KG1 (cell line): ENCODE measurements at places on chromosomes 12 and 14.

- DNase-seq = no peak
These were observed 1.5 kb downstream of the RFLNA start for GRCh38 chr12:124296295-124296915.

- DNase-seq = no peak
These were observed 25.7 kb downstream of the PPP1CC start for GRCh38 chr12:110717037-110717436.

DNA sequence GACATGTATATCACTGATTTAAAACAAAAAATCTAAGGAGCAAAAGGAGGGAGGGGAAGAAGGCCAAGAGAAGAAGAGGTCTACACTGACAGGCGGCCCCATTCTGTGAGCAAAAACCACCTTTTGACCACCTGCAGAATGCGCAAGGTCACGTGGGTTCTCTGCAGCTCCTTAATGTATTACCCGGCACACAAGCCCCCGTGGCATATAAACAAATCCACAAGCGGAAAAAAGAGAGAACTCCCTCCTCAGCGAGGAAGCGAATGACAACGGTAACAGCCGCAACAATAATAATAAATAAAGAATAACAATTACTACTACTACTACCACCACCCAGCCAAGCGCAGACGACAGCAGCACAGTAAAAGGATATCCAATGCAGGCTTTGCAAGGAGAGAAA lies 1.3 kb downstream of the KSR2 start:
- no peak for DNase-seq

GRCh38 chr14:96653597-96653996 lies 143.6 kb upstream of the VRK1 start:
- no peak for DNase-seq

DNA sequence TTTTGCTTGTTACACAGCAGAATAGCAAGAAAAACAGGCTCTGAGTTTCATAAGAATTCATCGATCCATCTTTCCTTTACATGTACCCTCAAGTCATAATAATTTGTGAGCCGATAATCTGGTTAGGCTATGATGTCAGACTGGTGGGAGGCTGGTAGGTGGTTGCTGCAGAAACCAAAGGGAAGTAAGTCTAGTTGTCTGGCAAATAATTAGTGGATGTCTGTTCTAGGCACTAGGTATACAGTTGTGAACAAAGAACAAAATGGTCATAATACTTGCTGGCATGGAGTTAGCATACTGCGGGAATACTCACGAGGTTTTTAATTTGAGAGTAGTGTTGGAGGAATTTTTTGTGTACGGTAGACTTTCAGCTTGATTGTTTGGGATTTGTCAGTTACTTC lies 8.8 kb downstream of the SUSD6 start:
- DNase-seq = no peak

DNA sequence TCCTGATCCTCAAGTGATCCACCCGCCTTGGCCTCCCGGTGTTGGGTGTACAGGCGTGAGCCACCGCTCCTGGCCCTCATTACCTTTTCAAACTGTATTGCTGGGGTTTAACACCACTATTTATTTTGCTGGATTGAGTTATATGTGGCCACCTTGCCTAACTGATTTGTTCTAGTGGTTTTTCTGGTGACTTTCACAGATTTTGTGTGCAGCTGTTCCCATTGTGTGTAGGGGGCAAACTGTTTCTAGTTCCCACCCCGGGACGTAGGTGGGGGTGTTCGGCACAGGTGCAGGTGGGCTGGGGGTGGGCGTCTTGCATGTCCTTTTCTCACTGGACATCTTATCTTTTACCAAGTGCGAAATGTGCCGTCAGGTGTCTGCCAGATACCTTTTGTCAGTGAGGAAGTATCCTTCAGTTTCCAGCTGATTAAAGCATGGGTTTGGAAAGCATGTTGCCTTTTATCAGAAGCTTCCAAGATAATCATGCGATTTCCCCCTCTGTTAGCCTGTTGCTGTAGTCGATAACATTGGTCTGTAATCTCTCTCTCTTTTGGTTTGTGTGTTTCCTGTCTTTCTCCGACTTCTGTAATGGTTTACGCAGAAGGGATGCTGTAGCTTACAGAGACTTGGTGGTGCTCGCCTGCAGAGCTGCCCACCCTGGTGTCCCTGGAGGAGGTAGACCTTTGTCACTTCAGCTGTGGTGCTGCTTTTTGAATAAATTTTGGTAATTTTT lies 33.6 kb downstream of the AACS start:
- no peak for DNase-seq

- no peak for DNase-seq
These were observed 29.7 kb downstream of the TMCC3 start for GRCh38 chr12:94620621-94621020.

- DNase-seq = no peak
These were observed 190.0 kb upstream of the C14orf180 start for GRCh38 chr14:104389326-104390220.

DNA sequence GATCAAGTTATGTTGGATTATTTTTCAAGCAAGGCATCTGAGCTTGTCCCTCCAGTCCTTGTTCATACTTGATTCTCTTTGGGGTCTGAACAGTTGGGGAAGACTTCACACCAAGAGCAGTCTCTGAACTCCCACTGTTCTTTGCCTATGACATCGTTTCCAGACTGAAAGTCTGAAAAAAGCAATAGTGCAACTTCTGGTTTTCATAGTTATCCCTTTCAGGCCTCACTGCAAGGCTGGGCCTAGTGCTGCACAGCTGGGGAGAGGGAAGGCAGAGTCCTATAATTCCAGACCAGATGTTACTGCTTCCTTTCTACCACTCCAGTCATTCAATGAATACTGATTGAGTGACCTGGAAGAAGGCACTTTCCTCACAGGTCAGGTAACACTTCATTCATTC lies 187.1 kb upstream of the CCND2 start:
- no peak for DNase-seq

GRCh38 chr14:78851189-78851588 lies 681.0 kb downstream of the NRXN3 start:
- DNase-seq = no peak

DNA sequence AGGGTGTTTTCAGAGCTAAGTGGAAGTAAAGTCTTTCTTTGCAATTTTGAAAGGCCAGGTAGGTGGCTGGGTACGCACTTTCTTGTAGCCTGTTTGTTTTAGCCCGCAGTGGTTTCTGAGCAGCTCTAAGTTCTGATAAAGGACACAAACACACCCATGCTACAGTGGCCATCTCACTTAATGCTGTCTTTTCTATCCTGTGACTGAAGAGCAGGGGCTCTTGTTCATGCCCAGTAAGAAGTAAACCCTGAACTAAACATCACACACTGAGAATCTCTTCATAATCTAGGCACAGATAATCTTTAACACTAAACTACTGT lies 427.2 kb downstream of the RAD51B start:
- no peak for DNase-seq

- no peak for DNase-seq
These were observed 178.3 kb downstream of the IPO8 start for GRCh38 chr12:30517320-30517719.

DNA sequence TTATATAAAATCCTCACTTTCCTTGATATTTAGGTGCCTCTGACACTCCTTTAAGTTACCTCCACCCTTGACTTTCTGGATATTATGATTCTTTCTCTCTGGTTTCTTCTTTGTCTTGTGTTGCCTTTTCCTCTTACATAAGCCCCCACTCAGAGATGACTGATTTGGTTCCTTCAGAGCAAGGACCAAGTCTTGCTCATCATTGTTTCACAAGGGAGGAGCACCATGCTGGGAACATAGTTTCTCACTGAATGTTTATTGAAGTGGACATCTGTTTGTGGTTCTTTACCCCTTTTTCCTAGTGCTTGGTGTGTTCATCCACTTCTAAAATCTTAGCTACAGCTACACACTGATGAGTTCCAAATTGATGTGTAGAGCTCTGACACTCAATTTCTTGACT lies 161.3 kb upstream of the PTPRQ start:
- no peak for DNase-seq
